ENCODE measurements at places on chromosomes 13 and 19. TPM values are rescaled to one million over a fixed set of nuclear protein-coding genes. Genes with fewer than 3 reads are reported as not detected.

The PSG2 gene
- total RNA-seq: not detected

The GNG8 gene
- not detected for total RNA-seq

The CERS1 gene
- not detected for total RNA-seq

The TEX101 gene
- not detected for total RNA-seq

The VAV1 gene
- total RNA-seq: 90.5 TPM

The ZNF506 gene
- 19.9 TPM for total RNA-seq

DNA sequence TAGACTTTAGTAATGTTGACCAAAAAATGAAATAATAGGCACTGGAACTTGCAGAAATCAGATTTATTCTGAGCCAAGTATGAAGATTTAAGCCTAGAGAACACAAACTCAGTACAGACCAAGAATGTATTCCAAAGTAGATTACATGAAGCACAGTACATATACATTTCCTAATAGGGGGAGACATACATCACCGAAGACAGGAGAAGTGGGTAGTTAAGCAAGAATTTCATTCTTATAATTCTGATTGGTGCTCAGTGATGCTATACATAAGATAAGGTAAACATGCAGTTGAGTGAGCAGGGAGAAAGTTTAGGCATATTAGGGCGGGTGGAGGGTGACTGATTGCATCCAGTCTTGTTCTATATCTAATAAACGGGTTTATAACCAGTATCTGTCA, 2218.8 kb downstream of the PCDH9 start:
- no peak for DNase-seq
- H3K27me3 ChIP-seq: no peaks in the 10 kb centered on the region
- no peak overlapping the region for H3K27ac ChIP-seq
- H3K4me1 ChIP-seq: no peaks in the 10 kb centered on the region
- H3K36me3 ChIP-seq: no peaks in the 10 kb centered on the region
- H3K4me3 ChIP-seq: no peak overlapping the region

- H3K4me3 ChIP-seq: no peak overlapping the region
- H3K27ac ChIP-seq: no peak overlapping the region
- H3K36me3 ChIP-seq: peaks cover 6% of the 10 kb centered on the region
- no peak for DNase-seq
Measured at GRCh38 chr13:45276913-45277312, 64.1 kb downstream of the TPT1 start.

DNA sequence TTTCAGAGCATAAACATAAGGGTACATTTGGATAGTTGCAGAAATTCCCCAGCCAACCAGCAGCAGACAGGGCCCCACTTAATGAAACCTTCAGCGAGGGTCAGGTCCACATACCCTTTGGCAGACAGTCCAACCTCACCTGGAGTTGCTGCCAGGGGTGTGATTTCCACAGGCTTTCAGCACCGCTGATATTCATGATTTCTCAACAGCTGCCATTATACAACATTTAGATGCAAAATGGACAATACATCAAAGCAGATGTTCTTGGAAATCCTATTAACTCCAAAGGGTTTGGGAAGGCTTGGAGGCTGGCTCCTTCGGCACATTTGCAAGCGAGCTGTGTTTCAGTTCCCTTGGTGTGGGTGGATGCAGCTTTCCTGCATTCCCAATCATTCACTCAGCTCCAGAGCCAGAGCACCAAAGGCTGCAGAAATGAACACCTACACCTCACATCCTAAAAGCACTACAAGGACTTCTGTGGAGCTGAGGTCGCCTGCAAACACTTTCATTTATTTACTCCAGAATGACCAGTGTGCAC, 147.2 kb upstream of the VSTM2B start:
- no peaks in the 10 kb centered on the region for H3K36me3 ChIP-seq
- DNase-seq: no peak
- no peaks in the 10 kb centered on the region for H3K4me1 ChIP-seq

- H3K4me1 ChIP-seq: no peaks in the 10 kb centered on the region
- no peaks in the 10 kb centered on the region for H3K27me3 ChIP-seq
- no peak overlapping the region for H3K4me3 ChIP-seq
- no peak for DNase-seq
Measured at GRCh38 chr13:23770973-23771372, 118.2 kb downstream of the MIPEP start.

DNA sequence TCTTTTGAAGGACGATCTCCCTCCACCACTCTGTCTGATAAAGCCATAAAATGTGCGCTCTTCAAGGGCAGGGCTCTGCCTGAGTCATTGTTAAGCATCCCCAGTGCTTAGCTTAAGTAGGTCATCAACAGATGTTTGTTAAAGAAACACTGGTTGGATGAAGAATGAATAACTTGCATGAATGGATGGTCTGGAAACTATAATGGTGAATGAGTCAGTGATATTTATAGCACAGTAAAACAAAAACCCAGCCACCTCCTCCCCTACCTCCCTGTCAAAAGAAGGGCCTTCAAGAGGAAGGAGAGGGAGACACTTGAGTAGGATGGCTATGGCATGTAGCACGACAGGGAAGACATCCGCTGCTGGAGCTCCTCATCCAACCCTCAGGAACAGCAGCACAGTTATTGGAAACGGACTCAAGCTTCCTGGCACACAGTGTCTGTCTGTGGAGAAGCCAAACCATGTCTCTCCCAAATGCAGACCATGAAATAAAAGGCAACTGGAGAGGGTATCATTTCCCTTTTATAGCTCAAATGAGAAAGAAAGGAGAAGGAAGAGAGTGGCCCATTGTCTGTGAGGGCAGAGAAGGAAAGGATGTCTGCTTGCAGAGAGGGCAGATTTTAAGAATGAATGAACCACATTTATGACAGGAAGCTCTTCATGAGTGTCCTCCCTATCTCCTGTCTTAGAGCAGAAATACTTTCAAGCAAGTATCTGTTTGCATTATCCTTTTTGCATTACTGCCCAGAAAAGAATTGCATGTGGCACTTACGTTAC, 183.5 kb upstream of the UBL3 start:
- no peaks in the 10 kb centered on the region for H3K36me3 ChIP-seq
- no peaks in the 10 kb centered on the region for H3K27me3 ChIP-seq
- H3K4me3 ChIP-seq: no peak overlapping the region

GRCh38 chr19:50679177-50680125, 30.2 kb downstream of the C19orf81 start:
- peaks cover 7% of the 10 kb centered on the region for H3K27me3 ChIP-seq
- no peak overlapping the region for H3K27ac ChIP-seq
- H3K4me3 ChIP-seq: no peak overlapping the region

GRCh38 chr13:30395192-30396158, 26.8 kb upstream of the UBE2L5 start:
- DNase-seq: peak; percentile 64
- H3K4me1 ChIP-seq: peaks cover 16% of the 10 kb centered on the region
- peak overlapping the region; percentile 71 for H3K4me3 ChIP-seq
- no peaks in the 10 kb centered on the region for H3K36me3 ChIP-seq
- peak overlapping the region; percentile 78 for H3K27ac ChIP-seq

GRCh38 chr13:99991013-99991827, 9.6 kb downstream of the ZIC2 start:
- no peak for DNase-seq
- peaks cover 99% of the 10 kb centered on the region for H3K27me3 ChIP-seq
- no peak overlapping the region for H3K4me3 ChIP-seq
- no peaks in the 10 kb centered on the region for H3K36me3 ChIP-seq
- no peak overlapping the region for H3K27ac ChIP-seq

DNA sequence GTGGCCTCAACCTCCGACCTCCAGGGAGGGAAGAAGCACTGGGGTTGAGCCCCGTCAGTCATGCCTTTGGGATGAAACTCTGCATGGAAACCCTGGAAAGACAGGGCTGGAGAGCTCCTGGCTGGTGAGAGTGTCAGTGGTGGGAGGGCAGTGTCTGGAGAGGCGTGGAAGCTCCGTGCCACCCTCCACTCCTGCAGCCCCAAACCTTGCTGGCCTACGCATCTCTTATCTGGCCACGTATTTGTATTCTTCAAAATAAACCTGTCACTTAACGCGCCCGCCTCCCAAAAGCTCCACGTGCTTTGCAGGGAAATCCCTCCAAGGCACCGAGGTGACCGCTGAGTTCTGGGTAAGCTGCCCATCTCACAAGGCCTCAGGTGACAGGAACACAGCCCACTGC, 84.3 kb downstream of the TEX29 start:
- H3K27me3 ChIP-seq: no peaks in the 10 kb centered on the region
- H3K4me1 ChIP-seq: no peaks in the 10 kb centered on the region
- no peak overlapping the region for H3K27ac ChIP-seq

- DNase-seq: no peak
- H3K27me3 ChIP-seq: no peaks in the 10 kb centered on the region
- H3K4me3 ChIP-seq: no peak overlapping the region
- H3K4me1 ChIP-seq: no peaks in the 10 kb centered on the region
- no peak overlapping the region for H3K27ac ChIP-seq
Measured at GRCh38 chr19:30393046-30393445, 20.9 kb downstream of the ZNF536 start.

DNA sequence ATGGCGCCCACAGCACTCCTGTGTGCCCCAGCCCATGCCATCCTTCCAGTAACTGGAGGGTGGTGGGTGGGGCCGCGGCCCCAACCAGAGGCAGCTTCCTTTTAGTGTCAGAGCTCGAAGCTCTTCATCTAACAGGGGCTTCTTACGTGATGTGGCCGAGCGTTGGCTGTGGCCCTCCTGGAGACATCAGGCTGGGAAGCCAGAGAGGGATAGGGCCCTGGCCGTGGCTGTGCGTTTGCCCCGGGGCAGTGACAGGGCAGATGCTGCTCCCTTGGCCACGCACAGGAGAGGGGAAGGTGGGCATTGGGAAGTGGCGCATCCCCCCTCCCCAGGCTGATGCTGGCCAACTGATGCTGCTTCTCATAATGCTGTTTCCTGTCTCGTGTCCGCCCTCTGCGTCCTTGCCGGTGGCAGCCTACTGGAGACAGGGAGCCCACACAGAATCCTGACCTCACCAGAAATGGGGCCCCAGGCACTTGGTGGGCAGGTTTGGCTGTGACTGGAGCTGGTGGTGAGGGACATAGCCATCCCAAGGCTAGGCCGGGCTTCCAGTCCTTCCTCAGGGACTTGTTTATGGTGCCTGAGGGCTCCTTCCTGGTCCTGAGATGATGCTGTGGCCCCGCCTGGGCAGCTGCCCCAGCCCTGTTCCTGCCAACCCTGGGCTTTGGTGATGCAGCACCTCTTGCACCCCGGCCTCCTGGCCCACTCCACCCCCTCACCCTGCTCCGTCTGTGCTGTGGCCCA, 34.3 kb downstream of the ATP4B start:
- H3K4me1 ChIP-seq: no peaks in the 10 kb centered on the region
- H3K27me3 ChIP-seq: no peaks in the 10 kb centered on the region
- DNase-seq: no peak
- no peaks in the 10 kb centered on the region for H3K36me3 ChIP-seq

DNA sequence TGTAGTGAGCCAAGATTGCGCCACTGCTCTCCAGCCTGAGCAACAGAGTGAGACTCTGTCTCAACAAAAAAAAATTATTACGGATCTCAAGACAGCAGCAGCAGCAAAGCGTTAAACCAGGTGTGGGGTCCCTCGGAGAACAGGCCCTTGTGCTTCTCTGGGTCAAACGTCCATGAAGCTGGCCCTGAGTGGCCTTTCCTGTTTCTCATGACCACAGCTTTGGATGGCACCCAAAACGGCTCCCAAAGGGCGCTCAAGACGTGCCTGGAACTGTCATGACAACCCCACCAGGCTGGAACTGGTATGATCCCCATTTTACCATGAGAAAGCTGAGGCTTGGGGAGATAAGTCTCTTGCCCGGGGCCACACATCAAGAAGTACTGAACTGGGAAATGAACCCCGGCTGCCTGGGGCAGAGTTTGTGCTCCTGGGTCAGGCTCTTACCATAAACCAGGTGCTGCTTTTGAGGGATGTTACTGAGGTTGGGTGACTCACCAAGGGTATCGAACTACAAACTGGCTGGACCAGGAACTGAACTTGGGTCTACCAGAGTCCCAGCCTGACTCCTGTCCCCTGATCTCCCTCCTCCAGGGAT, 11.6 kb upstream of the SAMD1 start:
- no peaks in the 10 kb centered on the region for H3K4me1 ChIP-seq
- no peak overlapping the region for H3K27ac ChIP-seq
- peaks cover 59% of the 10 kb centered on the region for H3K36me3 ChIP-seq
- no peak overlapping the region for H3K4me3 ChIP-seq
- no peaks in the 10 kb centered on the region for H3K27me3 ChIP-seq

GRCh38 chr19:39426170-39426569, 9.6 kb downstream of the RPS16 start:
- DNase-seq: no peak
- H3K27ac ChIP-seq: no peak overlapping the region
- no peaks in the 10 kb centered on the region for H3K27me3 ChIP-seq
- no peaks in the 10 kb centered on the region for H3K4me1 ChIP-seq
- no peaks in the 10 kb centered on the region for H3K36me3 ChIP-seq

DNA sequence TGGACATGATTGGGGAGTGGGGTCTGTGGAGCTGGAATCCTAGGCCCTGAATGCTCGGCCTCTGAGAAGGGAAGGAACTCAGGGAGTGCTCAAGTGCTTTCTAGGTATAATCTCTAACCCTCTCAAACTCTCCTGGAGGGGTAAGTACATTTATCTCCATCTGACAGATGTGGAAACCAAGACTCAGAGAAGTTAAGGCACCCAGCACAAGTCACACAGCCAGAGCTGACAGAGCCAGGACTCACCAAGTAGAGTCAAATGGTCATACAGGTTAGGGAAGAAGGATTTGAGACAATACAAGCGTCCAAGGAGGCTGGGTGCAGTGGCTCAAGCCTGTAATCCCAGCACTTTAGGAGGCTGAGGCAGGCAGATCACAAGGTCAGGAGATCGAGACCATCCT, 12.9 kb upstream of the LYPD3 start:
- no peak overlapping the region for H3K27ac ChIP-seq
- peaks cover 9% of the 10 kb centered on the region for H3K4me1 ChIP-seq
- H3K27me3 ChIP-seq: no peaks in the 10 kb centered on the region
- H3K4me3 ChIP-seq: no peak overlapping the region

DNA sequence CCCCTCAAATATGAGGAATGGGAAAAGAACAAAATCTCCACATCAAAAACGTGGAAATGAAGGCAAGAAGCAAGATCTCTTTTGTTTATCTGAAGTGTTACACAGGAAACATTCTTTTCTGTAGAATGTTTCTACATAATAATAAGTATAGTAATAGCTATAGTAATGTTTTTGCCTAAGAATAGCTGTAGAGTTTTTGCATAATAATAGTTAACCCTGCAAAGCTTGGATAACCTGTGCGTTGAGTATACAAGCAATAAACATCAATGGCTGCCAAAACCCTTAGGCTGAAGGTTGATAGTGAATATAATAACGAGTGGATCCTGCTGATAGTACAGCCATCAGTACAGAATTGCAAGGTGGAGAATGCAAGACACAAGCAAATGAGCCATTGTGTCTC, 11.1 kb upstream of the LILRA5 start:
- H3K27ac ChIP-seq: no peak overlapping the region
- no peaks in the 10 kb centered on the region for H3K36me3 ChIP-seq
- H3K27me3 ChIP-seq: no peaks in the 10 kb centered on the region
- no peak for DNase-seq
- H3K4me1 ChIP-seq: no peaks in the 10 kb centered on the region

- no peak overlapping the region for H3K4me3 ChIP-seq
- no peaks in the 10 kb centered on the region for H3K36me3 ChIP-seq
- no peaks in the 10 kb centered on the region for H3K27me3 ChIP-seq
- peak overlapping the region; percentile 86 for H3K27ac ChIP-seq
- peaks cover 80% of the 10 kb centered on the region for H3K4me1 ChIP-seq
Measured at GRCh38 chr13:40974460-40975407, 44.4 kb downstream of the ELF1 start.

DNA sequence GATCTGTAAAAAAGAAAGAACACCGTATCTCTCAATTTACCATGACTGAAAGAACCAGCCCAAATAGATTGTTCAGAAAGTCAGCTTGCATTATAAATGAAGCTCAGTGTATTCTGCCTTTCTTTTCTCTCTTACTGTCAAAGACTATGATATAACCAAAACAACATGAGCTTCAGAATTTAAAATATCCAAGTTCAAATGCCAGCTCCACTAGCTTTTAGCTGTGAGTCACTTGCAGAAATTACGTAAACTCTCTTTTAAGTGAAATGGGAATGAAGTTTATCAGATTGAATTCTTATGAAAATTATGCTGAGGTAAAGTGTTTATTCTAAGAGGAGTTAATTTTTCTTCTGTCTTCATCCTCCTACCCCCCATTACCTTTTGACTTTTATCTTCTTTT, 20.0 kb upstream of the POSTN start:
- H3K27ac ChIP-seq: no peak overlapping the region
- H3K27me3 ChIP-seq: no peaks in the 10 kb centered on the region
- no peak overlapping the region for H3K4me3 ChIP-seq

All from naive thymus-derived CD4-positive, alpha-beta T cell (primary cell).